ENCODE measurements at places on chromosomes 7 and 10.

GRCh38 chr10:30505543-30506298, 71.7 kb downstream of the MAP3K8 start:
- no peak for DNase-seq

GRCh38 chr10:98848361-98848760, 387.3 kb downstream of the HPSE2 start:
- DNase-seq = peak; percentile 1

DNA sequence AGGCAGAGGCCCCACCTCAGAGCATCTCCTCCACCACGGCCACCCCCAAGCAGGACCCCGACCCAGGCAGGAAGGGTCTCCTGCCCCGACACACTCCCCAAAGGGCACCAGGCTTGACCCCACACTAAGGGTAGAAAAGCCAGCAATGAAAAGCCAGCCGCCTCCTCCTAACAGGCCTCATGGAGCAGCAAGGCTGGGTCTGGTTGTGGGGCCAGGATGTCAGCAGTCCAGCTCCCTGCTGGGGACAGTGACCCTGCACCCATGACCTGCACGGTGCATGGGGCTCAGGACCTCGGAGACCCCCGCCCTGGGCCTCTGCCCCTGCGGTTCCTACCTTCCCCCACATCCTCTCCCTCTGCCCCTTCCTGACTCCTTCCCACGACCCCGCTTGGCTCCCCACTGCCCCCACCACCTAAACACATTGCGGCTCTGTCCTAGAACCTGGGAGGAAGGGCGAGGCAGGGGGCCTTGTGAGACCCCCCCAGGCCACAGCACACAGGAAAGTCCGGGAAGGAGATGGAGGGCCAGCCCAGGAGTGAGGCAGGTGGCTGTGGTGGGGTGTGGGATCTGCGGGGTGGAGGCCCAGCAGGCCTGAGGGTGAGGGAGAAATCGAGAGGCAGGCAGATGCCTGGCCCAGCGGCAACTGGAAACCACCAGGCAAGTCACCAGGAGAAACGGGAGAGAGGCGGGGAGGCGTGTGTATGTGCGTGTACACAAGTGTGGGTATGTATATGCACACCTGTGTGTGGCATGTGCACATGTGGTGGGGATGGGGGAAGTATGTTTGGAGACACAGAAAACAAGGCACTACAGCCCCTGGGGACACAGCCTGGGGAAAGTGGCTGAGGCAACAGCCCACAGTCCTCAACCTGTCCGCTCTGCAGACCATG, 229.9 kb downstream of the MAD1L1 start:
- DNase-seq = no peak

- no peak for DNase-seq
Measured at GRCh38 chr7:93242106-93242505, 9.9 kb downstream of the VPS50 start.

DNA sequence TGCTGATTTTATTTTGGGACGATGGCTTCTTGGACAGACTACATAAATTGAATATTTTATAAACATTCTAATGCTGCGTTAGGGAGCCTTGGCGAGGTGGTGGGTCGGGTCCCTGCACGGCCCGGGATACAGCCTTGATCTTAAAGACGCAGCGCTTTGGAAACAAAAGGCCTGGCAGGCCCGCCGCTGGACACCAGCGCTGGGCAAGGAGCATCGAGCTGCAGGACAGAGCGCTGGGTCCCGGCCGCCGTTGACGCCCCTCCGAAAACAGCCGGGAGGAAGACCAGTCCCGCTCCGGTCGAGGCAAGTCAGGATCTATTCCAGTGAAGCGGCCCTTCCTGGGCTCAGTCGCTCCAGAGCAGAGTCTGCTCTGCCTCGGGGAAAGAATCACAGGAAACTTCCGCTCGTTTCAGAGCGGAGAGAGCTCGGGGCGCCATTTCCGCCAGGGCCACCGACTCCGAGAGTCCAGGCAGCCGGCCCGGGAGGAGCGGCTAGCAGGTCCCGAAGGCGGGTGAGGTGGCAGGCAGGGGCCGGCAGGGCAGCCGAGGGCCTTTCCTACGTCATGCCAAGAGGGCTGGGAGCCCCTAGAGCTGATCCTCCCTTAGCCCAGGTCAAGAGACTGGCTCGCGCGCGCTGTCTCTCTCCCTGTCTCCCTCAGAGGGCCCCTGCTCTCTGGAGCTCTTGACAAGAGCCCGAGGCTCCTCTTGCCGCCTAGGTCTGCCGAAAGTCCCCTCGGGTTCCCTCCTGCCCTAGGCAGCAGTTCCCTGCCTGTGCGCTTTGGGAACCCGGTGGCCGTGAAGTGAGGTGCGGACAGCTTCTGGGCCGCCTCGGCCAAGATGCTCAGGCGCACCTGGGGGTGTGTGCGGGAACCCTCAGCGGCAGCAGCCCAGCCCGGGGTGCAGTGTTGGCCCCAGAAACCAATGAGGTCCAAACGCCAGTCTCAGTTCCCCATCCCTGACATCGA, 1.4 kb upstream of the DRGX start:
- DNase-seq = no peak

DNA sequence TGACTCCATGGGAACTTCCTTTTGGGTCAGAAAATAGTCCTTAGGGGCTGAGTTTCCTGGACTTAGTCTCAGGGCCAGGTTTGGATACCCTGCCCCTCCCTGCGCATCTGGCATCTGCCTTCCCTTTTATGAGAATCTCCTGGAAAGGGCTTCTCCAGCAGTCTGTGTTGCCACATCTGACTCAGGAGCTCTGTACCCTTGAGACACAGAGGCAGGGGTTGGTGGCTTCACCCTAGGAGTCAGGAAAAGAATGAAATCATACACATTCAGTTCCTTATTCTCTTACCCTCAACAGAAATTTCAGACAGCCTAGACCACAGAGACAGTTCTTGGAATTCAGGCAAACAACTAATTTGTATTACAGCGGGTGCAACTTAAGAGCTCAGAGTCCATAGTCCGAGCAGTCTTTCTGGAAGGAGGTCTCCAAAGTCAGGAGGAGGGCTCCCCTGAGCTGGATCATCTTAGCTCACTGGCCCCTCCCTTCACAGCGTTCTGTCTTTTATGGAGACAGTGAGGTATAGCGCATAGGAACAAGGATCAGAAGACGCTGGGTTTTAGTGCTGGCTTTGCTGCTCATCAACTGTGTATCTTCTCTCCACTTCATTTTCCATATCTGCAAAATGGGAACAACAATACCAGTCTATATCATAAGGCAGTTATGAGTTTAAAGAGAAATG, 3.0 kb upstream of the PLAU start:
- DNase-seq = peak; percentile 91

- no peak for DNase-seq
Measured at GRCh38 chr7:149887311-149887710, 13.5 kb downstream of the ATP6V0E2 start.

- DNase-seq = no peak
Measured at GRCh38 chr10:16870331-16870730, 53.1 kb upstream of the RSU1 start.

GRCh38 chr10:87608756-87609155, 50.9 kb upstream of the PAPSS2 start:
- DNase-seq = no peak

- no peak for DNase-seq
Measured at GRCh38 chr10:59361663-59362143, 646 bp downstream of the FAM13C start.

Data from fibroblast of mammary gland (primary cell).